Stimulated activated naive CD4-positive, alpha-beta T cell (primary cell): ENCODE measurements at places on chromosomes 1 and 21.

- no peak for DNase-seq
Measured at GRCh38 chr21:19640964-19641363, 1237.4 kb upstream of the TMPRSS15 start.

- DNase-seq: no peak
Measured at GRCh38 chr1:203638950-203639349, 12.3 kb downstream of the ATP2B4 start.

GRCh38 chr1:186499571-186499970 is 38.7 kb upstream of the PDC start:
- no peak for DNase-seq

DNA sequence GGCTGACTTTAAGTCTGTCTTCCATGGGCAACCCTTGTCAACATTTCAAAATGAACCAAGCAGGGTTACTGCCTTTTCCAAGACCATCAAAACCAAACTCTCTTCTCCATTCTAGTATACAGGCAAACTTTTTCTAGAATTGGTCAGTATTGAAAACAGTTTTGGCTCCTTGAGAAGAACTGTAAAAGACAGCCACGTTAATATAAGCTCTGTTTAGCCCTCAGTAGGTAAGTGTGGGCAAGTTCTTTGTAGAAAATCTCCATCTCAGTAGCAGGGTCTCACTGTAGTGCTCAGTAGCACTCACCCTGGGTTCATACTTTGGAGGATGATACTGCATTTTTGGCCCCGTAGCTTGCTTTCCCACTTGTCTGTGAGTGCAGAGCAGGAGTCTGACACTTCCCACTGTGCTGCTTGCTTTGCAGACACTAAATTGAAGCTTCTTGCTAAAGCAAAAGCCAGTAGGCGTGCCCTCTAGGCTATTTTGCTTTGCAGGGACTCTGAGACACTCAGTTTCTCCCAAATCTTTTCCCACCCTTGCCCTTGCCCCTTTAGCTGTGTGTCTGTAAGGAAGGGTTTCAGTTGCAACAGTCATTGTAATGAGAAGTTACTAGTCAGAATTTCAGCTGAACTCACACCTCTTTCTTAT is 34.3 kb upstream of the CACYBP start:
- DNase-seq: no peak

- no peak for DNase-seq
Measured at GRCh38 chr1:203335503-203335902, 15.4 kb downstream of the FMOD start.

- DNase-seq: no peak
Measured at GRCh38 chr1:156081917-156082308, 352 bp downstream of the MEX3A start.

- DNase-seq: no peak
Measured at GRCh38 chr21:31257265-31257664, 86.8 kb downstream of the TIAM1 start.

- no peak for DNase-seq
Measured at GRCh38 chr1:11339346-11340232, 66.6 kb downstream of the UBIAD1 start.

DNA sequence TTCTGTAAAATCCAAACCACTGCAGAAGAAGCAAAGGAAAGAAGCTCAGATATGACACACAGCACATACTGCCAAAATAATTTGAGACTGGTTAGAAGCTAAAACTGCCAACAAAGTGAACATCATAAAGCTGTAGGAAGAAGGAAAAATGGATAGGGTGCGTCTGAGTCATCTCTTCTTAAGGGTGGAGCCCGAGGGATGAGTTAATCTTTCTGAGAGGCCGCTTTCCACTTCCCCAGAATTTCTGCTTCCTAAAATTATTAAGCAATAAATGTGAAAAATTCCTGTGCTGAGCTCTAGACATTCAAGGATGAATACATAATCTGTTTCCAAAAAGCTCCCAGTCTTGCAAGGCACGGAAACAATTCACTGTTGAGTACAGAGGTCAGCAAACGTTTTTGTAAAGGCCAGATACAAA is 20.1 kb downstream of the PPT1 start:
- DNase-seq: no peak

GRCh38 chr1:14662116-14662515 is 63.6 kb downstream of the KAZN start:
- DNase-seq: no peak

DNA sequence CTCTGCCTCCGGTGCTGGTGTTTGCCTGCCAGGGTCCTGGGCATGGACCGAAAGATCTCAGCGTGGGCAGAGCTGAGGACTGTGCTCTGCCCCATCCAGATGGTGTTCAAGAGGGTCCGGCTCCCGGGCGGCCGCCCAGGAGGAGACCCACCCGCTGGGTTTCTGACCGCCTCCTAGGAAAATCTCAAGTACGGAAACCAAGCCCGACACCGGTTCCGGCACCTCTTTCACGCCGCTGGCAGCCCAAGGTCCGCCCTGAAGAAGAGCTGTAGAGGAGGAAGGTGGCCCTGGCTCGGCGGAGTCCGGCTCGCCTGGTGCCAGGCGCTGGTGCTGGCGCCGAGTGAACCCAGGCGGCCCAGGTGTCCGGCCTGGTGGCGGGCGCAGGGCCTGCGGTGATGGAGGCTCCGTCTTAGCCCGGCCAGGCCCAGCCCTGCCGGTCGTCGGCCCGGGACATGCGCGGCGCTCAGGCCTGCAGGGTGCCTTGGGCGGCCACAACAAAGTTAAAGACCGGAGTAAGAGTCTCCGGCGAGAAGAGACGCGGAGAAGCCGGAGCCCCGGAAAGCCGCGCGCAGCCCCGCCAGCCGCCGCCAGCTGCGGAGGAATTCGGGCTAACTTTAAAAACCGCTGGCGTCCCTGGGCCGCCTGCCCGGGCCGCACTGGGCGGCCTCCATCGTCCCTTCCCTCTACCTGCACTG is 1.5 kb downstream of the GRIK3 start:
- DNase-seq: no peak

DNA sequence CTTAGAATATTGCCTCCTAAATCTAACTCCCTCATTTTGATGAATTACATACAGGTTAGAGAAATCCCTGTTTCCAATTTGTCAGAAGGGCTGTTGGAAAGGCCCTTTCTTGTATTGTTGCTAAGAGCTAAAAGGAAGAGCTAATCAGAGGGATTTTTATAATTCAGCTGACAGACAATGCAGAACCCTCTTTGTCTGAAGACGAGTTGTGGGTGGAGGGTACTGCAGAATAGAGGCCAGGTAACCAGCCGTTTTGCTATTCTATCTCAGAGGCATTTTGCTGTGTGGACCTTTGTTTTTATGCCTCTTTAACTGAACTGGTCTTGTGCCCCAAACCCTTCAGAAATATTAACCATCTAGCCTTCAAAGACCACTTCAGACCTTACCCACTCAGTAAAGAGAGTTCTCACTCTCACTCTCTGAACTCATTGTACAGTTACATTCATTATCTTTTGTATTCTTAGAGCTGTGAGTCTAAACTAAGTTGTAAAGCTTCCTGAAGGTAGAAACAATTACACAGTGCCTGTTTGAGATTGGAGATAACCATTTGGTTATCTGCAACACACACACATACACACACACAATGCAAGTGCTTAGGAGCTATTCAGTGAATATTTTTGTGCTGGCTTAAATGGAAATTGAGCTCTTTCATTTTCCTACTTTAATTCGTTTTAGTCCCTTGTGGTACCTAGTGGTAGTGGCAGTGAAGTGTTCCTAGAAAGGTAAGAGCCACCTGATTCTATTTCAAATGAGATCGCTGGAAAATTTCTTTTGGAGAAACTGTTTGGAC is 19.7 kb downstream of the KPNA6 start:
- DNase-seq: no peak

DNA sequence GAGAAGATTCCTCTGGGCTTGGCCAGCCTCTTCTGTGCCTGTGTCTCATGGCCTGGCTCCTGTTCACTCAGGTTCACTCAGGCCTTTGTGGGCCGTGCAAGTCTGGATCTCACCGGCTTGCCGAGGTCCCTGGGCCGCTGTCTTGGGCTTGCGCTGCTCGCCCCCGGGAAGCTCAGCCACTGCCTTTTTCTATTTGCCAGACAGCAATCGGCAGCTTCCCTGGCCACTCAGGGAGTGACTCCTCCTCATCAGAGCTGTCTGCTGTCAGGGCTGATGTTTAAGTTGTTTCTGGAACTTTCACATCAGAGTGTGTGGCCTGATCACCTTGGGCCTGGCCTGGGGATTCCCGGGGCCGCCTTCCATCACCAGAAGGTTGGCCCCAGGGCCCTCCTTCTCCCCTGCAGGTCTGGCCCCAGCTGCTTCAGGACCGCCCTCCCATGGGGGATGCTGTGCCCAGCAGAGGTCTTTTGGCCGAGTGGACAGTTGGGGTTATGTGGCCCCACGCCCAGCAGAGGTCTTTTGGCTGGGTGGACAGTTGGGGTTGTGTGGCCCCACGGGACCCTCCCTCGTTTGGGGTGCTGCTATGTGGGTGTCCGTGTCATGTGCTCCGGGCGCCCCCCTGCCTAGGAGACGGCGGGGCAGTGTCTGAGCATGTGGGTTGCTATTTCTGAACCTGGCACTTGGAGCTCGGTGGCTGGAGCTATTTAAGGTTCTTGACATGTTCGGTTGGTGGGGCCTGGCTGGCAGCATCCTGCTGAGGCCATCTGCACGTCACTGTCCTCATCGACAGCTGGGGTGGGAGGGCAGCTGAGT is 12.5 kb downstream of the SLX9 start:
- DNase-seq: no peak

DNA sequence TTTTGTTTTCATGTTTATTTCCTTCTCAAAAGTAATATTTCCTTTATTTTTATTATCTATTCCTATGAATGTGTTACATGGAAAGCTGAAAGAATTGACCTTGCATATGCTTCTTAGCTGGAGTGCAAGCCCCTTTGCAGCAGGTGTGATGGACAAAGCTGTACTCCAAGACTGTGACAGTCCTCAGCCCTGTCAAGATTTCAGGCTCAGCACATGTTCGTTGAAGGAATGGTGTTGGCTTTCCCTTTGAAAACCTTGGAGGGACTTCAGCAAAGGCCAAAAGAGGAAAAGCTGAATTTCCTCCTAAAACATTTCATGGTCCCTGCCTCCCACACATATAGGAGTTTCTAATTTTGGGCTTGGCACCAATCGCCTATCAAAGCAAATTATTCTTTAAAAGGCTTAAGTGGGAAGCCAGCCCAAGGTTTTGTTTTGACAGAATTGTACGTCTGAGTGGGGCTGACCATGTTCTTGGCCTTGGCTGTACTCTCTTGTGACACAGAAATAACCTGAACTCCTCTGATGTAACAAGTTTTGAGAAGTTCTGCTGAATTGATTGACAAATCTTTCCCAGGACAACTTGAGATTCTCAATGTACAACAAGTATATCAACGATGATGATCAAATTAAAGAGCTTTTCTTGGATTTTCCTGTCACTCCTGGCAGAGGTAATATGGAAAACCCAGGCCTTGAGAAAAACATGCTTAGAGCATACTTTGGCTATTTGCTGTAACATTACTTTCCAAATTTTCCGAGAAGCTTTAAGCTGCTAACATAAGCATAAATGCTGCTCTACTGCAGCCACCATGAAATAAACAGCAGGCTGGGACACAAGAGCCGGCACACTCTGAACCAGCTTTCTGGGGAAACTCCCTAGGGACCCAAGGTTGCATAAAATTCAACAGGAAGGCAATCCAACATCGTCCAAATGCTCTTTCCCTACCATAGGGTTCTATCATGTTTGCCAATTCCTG is 135.7 kb upstream of the ZNF648 start:
- no peak for DNase-seq

DNA sequence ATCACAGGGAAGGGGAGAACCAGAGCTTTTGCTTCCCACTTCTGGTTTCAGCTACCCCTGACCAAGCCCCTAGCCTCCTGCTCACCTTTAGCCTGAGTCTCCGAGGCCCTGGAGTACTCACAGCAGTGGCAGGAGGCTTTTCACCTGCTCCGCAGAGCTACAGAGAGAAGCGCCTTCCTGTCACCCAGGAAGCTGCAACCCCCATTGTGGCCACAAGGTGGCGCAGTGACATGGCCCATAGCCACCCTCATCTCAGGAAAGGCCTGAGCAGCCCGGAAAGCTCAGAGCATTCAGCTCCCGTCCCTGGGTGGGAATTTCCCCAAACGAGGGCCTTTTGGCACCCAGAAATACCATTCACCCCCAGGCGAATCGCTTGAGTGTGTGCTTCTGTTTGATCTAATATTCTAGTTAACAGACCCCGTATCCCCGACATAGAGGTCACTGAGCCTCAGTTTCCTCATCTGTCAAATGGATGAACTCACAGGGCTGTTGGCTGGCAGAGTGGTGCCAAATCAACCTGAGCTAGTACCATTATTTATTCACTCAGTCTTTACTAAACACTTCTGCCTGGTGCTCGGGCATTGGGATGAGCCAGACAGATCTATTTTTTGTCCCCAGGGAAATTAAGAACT is 25.3 kb downstream of the A3GALT2 start:
- peak; percentile 83 for DNase-seq

GRCh38 chr1:165495858-165496205 is 48.0 kb upstream of the LRRC52 start:
- DNase-seq: no peak

DNA sequence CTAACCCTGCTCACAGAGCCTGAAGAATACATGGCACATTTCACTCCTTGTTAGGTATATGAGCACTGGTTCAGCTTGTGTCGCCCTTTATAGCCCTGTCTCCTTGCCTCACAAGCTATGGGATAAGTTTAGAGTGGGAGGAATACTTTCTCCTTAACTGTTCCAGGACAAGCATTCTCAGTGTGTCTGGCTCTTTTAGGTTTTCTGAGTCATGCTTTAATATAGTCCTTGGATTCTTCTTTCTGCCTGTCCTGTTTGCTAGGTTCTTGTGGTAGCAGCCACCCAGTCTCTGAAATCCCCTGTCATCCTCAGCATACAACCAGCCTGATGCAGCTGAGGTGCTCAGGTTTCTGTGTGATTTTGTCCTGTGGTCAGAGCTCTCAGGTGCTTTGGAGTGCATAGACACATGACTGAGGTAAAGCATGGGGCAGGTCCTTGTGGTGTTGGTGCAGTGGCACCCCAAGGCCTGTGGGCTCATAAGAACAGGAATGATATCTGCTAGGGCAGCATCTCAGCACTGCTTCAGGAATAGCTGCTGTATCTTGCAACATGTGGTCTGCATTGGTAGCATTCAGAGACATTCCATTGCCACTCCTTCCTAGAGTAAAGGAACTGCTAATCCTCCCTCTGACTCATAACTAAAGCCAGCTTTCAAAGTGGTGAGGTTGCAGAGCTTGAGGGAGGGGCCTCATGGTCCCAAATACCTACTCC is 14.2 kb upstream of the CASQ2 start:
- no peak for DNase-seq

GRCh38 chr1:51280321-51280978 is 44.4 kb downstream of the RNF11 start:
- DNase-seq: no peak

DNA sequence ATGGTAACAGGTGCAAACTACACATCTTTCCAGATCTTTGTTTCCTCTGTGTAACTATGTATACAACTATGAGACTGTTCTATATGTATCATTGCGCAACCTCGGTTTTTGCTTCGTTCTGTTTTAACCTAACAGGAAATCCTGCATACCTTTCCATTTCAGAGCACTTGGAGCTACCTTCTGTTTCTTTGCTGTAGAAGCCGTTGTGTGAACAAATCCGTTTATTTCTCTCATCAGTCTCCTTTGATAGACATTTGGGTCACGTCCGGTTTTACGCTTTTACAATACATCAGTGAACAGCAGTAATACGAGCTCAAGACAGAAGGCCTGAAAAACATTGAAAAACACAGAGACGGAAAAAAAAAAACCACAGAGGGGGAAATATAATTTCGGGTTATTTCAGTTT is 10.5 kb downstream of the ATP5IF1 start:
- DNase-seq: peak; percentile 91

- no peak for DNase-seq
Measured at GRCh38 chr1:110281363-110282290, 57.5 kb upstream of the RBM15 start.

GRCh38 chr1:9722378-9722749 is 70.8 kb downstream of the PIK3CD start:
- no peak for DNase-seq

GRCh38 chr1:105516068-105516467 is 1540.4 kb upstream of the PRMT6 start:
- no peak for DNase-seq
